Fibroblast of the aortic adventitia (primary cell): ENCODE measurements at places on chromosomes 3 and 15.

DNA sequence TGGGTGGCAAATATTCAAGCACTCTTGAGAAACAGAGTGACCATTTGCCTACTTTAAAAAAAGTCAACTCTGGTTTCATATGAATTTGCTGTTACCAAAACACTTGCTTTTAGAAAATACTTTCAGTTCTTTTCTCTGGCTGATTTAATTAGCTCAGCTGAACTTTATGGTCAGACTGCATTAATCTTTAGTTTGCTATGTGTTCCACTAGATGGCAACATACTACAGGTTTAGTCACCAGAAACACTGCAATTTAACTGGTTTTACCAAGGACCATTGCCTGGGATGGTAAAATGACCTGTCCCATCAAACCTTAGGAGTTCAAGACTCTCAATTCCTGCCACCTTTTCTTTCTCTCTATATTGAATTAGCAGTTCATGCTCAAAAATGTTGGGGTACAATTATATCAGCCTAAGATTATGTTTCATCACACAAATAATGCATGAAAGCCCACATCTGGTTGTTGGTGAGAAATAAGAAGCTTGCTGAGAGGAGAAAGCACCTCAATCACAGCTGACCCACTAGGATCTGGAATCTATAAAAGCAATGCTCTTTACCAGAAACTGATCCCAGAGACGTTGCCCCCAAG lies 14.2 kb downstream of the EIF4E3 start:
- peak; percentile 68 for DNase-seq

- no peak for DNase-seq
Observed at GRCh38 chr3:7075117-7075516, 214.2 kb downstream of the GRM7 start.

DNA sequence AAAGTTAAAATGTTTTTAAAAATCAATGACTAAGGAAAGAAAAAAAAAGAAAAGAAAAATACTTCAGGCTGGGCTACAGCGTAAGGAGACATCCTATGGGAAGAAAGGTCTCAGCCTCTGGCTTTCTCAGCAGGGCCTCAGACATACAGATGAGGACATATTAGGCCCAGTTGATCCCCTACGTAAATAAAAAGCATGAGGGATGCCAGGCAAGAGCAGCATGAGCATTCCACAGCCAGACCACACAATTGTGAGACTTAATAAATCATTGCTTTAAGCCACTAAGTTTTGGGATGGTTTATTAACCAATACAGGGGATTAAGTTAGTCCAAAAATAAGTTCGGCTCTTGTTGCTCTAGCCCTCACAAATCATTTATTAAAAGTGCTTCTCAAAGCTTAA lies 394.1 kb upstream of the NECTIN3 start:
- no peak for DNase-seq

DNA sequence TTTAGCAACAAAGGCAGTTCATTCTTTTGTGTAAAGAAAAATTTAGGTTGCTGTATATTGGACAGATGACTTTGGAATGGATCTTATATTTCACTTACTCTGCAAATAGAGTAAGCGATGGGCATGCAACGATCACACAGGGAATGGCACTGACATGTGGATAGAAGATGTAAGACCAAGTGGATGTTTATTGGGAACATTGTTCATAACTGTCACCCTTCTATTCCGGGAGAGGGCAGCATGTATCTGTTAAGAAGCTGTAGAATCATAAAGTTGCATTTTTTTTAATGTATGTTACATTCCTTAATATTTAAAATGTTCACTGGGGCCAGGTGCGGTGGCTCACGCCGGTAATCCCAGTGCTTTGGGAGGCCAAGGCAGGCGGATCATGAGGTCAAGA lies 41.2 kb downstream of the HPS3 start:
- DNase-seq = no peak

GRCh38 chr3:151268267-151269235 lies 9.8 kb downstream of the P2RY14 start:
- no peak for DNase-seq

DNA sequence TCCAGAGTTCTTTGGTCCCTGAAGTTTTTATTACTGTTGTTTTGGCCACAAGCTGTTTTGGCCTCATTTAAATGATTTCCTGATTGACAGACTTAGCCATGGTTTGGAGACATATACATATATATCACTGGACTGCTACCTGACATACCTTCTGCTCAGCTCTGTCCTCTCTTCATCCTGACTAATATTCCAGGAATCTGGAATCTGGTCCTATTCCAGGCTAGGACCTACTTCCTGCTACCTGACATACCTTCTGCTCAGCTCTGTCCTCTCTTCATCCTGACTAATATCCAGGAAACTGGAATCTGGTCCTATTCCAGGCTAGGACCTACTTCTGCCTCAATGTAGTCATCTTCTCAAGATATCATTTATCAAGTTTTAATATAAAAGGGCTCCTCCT lies 724.4 kb upstream of the ROBO1 start:
- no peak for DNase-seq

GRCh38 chr3:158743664-158744566 lies 11.7 kb upstream of the RARRES1 start:
- no peak for DNase-seq

GRCh38 chr3:117483839-117484238 lies 774.3 kb downstream of the TUSC7 start:
- no peak for DNase-seq

DNA sequence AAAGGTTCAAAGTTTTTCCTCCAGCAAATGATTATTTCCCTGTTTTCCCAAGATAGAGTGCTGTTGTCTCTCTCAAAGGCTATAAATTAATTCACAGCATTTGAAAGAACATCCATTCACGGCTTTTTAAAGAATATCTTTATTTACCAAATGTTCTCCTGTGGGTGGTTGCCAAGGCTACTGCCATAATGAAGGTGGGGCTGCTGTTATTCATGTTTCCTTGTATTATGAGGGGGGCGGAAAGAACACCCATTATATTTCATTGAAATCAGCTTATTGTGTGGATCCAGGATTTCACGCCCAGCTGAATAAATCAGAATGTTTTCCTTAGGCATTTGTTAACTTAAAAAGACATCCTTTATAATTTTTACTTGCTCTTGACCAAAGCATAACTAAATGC lies 10.1 kb downstream of the SRP14 start:
- no peak for DNase-seq

- no peak for DNase-seq
Observed at GRCh38 chr3:101758224-101758623, 20.8 kb upstream of the NXPE3 start.

- DNase-seq = peak; percentile 70
Observed at GRCh38 chr15:50049871-50050270, 69.2 kb downstream of the ATP8B4 start.

DNA sequence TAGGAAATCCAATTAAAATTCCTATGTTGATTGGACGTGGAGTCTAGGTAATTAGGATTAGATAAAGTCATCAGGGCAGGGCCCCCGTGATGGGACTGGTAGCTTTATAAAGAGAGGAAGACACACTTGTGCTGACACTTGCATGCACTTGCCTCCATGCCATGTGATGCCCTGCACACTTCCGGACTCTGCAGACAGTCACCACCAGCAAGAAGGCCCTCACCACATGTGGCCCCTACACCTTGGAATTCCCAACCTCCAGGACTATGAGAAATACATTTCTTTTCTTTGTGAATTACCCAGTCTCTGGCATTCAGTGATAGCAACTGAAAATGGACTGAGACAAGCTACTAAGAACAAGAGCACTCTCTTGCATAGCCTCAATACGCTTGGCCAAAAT lies 90.6 kb downstream of the CRYGS start:
- no peak for DNase-seq

- no peak for DNase-seq
Observed at GRCh38 chr3:152278756-152279427, 10.2 kb downstream of the MBNL1 start.
